Sciatic nerve (tissue), 2 donors: ENCODE measurements at places on chromosomes 6 and 20.

DNA sequence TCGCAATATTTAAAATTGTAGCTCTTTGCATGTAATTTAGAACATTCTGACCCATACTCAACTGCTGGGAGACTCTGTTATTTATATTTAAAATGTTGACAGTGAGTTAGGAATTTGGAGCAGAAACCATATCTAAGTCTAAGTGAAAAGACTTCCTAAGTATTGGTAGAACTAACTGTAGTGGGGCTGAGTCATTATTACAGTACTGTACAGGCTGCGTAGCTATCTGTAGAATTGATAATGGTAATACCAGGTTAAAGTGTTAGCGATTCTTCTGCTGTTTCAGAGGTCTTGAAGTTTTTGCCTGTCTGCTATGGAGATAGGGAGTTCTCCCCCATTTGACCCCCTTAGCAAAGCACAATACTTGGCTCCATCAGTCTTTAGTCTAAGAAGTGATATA lies 3.6 kb downstream of the TOP1 start:
- DNase-seq: no peak

DNA sequence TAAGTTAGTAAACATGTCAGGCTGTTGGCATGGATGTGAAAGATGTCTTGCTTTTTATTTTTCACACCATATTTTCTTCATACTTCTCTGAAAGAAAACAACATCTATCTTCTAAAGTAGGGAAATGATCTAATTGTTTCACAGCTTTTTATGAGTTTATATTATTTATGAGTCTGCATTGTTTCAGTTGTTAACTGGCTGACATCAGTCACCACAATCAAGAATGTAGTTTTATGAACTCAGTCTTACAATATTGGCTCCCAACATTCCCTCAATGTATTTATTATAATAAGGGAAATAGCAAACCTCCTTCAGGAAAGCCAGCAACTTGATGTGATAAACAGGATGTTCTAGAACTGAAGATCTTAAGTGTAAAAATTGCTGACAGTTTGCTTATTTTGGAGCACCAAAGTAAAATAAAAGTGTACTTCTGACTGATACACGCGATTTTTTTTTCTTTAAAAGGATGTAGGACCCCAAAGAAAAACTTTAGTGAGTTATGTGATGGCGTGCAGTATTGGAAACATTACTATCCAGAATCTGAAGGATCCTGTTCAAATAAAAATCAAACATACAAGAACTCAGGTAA lies 106.0 kb downstream of the ADGRG6 start:
- DNase-seq: no peak

- DNase-seq: no peak
These were observed 4.6 kb upstream of the ADAM33 start for GRCh38 chr20:3686421-3686820.

GRCh38 chr6:169344750-169345065 lies 91.1 kb upstream of the THBS2 start:
- DNase-seq: no peak

- DNase-seq: no peak
These were observed 130.9 kb downstream of the TRMT11 start for GRCh38 chr6:126117251-126117650.

GRCh38 chr6:45949256-45949655 lies 66.4 kb downstream of the CLIC5 start:
- DNase-seq: no peak

DNA sequence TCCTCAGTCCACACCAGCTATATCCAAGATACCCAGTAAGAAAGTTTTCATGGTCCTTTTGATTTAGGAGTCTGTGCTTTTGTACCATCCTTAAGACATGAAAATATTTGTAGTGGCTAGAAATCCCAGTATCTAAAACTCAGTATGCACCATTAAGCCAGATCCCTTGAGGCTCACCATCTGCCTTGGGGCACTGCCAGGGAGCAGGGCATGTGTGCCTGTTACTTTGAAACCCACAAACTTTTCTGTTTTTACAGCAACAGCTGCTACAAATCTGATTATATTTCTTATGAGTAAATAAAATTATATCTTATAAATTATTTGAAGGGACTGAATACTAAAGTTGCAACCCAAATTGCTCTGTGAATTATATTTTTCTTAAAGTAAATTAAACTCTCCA lies 290.5 kb upstream of the MANEA start:
- DNase-seq: no peak

GRCh38 chr20:637559-637958 lies 15.4 kb downstream of the SRXN1 start:
- no peak for DNase-seq

GRCh38 chr6:169092375-169092774 lies 161.3 kb downstream of the THBS2 start:
- no peak for DNase-seq

GRCh38 chr6:129623008-129623732 lies 86.8 kb downstream of the ARHGAP18 start:
- no peak for DNase-seq

GRCh38 chr6:157539900-157540752 lies 159.1 kb downstream of the ZDHHC14 start:
- no peak for DNase-seq

GRCh38 chr6:141728330-141728729 lies 404.4 kb upstream of the GJE1 start:
- no peak for DNase-seq

DNA sequence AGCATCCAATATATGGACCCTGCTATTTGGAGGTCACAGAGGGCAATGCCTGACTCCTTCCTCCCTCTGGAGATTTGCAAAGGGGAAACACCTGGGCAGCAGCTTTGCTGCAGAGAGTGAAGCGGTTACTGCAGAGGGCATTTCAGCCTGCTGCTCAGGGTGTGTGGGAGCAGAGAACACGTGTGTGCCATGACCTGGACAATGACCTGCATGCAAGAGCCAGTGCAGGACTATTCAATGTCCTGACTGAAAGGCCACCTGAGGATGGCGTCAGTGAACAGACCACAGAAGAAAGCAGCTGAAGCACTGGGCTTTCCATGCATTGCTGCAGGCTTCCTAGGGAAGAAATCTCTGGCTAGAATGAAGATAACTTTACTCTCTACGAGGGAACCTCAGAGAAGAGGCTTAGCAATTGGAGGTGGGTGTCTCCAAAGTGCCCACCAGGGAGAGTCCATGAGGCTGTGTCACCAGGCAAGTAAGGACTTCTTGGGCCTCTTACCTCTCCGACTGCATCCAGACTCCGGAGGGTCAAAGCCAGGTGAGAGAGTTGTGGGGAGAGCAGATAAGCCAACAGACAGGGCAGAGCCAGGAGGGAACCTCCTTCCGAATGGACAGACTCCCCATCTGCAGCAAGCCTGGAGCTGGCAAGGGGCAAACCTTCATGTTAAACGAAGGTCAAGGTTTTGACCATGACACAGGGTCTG lies 52.9 kb upstream of the PMEPA1 start:
- peak; percentile 17 for DNase-seq

DNA sequence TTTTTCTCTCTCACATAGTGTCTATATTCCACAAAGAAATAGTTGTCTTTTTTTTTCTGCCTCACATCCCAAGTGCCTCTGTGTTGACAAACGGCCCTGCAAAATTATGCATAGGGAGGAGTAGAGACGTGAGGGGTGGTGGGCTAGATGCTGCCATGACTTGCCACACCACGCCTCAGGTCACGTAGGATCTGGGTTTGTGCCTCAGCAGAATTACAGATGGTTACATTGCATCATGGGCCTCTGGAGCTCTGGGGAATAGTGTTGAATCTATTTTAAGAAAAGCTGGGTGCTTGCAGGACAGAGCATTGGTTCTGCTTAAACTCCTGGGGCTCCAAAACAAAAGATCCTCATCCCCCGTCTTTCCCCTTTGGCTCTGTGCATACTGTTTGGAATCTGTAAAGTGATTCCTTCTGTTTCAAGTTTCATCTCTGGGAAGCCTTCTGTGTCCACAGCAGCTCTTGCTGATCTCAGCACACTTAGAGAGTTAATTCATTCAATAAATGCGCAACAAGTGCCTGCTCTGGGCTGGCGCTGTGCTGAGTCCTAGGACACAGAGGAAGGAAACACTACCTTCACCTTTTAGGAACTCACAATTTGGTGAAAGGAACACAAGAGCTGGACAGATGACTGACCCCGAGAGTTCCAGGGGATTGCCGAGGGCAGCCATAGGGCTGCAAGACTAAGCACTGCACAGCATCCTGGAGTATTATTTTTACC lies 2.4 kb downstream of the FANCE start:
- no peak for DNase-seq

- DNase-seq: no peak
These were observed 276.3 kb upstream of the AGPAT4 start for GRCh38 chr6:161549977-161550655.

GRCh38 chr6:129186988-129187387 lies 304.1 kb downstream of the LAMA2 start:
- DNase-seq: no peak

DNA sequence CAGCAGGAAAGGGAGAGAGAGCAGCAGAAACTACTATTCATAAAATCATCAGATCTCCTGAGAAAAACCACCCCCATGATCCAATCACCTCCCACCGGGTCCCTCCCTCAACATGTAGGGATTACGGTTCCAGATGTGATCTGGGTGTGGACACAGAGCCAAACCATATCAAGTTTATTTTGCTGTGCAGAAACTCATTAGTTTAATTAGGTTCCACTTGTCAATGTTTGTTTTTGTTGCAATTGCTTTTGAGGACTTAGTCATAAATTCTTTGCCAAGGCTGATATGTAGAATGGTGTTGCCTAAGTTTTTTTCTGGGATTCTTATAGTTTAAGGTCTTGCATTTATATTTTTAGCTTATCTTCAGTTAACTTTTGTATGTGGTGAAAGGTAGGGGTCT lies 422.0 kb upstream of the HS3ST5 start:
- DNase-seq: no peak

DNA sequence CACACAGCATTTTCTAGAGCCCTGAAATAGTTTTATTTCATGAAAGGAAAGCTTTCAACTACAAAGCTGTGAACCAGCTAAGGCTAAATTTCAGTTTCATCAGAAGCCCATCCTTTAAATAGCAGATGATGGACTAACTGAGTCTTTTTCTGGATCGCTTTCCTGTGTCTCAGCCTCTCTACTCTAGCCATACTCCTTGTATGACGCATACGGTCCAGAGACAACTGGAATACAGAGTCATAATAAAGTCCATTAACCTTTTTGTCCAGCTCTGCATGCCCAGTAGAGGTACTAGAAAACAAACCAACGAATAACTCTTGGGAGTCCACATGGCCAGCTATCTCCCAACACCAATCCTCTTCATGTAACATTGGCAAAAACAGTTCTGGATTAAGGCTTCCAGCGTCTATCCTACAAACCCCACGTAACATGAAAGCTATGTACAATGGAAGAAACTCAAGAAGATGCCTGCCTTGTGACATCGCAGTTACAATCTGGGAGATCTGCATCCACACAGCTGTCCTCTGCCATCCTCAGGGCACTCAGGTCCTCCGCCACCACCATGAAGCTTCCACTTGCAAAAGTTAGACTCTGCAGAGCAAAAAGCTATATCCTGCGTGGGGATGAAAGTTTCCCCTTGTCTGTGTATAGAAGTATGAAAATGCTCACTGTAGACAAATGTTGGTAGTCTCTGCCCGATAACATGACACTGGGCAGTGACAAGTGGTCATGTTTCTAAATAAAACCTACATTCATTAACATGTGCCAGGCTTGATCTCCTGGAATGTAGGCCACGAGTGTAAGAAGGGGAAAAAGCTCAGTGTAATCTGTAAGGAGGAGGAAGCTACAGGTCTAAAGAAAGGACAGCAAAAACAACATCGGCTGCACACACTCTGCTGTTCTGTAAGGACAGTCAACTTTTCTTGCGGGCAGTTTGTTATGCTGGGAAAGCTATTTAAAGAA lies 360.4 kb downstream of the ESR1 start:
- DNase-seq: no peak

DNA sequence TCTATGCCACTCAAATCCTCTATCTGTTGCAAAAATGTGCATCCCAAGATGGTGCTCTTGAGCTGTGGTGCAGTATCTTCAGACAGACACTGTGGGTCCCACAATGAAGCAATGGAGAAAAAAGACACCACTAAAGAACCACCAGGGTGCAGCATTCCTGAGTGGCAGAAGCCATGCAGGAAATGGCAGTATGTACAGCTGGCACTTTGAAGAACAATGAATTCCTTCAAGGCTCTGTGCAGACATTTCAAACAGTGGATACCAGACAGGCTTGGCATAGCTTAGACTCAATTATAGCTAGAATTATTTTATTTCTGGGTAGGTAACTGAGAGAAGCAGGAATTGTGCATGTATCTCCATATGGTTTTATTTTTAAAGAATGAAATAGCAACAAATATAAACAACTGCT lies 24.0 kb upstream of the HDAC2 start:
- DNase-seq: no peak

GRCh38 chr20:50926530-50926929 lies 4.7 kb downstream of the ADNP start:
- DNase-seq: no peak

GRCh38 chr6:161110028-161110779 lies 118.6 kb downstream of the MAP3K4 start:
- no peak for DNase-seq

- no peak for DNase-seq
These were observed 165.1 kb downstream of the SASH1 start for GRCh38 chr6:148507774-148508173.

GRCh38 chr20:16624106-16624505 lies 50.9 kb upstream of the KIF16B start:
- no peak for DNase-seq

DNA sequence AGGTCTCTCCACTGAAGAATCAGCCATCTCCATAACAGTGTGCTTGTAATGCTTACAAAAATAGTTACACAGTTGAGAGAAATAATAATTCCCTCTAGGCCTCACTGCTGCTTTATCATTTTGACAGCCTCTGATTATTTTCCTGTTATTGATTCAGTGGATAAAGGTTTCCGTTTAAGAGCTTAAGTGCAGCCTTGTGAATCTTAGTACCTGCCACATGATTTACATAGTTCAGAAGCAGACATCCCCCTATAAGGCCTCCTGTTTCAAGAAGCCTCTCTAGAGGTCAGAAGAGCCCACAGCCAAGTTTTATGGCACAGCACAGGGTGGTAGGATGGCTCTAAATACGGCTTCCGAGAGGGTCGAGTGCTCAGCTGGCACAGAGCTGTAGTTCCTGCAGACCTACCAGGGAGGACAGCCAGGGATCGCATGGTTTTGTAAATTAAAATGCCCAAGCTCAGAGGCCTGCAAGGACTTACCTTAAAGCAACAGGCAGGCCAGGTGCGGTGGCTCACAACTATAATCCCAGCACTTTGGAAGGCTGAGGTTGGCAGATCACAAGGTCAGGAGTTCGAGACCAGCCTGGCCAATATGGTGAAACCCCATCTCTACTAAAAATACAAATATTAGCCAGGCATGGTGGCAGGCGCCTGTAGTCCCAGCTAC lies 17.6 kb upstream of the PYGB start:
- DNase-seq: no peak

DNA sequence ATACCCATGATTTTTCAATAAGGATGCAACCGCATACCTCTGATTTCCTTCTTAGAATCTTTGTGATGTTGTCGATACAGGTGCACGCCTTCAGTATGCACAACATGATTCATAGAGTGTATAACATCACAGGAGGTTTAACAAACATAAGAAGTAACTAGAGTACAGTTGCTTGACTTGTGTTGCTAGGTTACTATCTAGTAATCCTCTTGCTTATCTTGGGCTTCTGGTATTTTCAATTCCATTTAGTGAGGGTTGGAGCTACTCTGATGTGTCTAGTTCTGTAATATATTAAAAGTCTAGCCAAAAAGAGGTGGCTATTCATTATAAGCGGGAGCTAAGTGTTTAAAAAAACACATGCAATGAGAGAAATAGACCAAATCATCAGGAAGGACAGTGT lies 85.5 kb upstream of the TENT5A start:
- no peak for DNase-seq
